ENCODE measurements at places on chromosomes 12 and 14. TPM values are rescaled to one million over a fixed set of nuclear protein-coding genes. Genes with fewer than 3 reads are reported as not detected.
A peak's percentile ranks its signal among the peaks of the same experiment; 100 is the strongest.

Gene GDF3
- 0.20 TPM for total RNA-seq

- no peak for DNase-seq
Measured at GRCh38 chr14:93304771-93305170, 28.1 kb downstream of the BTBD7 start.

- DNase-seq = no peak
Measured at GRCh38 chr12:1836241-1836803, 16.0 kb downstream of the LRTM2 start.

DNA sequence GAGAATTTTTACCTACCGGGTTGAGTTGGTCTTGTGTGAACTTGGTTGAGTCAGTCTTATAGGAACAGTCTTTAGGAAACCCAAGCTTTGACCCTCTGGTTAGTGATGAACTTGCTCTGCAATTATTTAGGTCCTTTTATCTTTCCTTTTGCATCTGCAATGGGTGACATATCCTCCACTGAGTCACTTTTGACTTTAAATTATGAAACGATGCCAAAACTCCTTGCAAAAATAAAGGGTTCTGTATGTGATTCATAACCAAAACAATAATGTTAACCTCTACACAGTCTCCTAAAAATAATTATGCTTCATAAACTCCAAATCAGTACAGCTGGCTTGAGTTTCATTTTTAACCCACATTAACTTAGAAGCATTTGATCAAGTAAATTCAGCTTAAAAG is 979.4 kb downstream of the GALC start:
- no peak for DNase-seq

DNA sequence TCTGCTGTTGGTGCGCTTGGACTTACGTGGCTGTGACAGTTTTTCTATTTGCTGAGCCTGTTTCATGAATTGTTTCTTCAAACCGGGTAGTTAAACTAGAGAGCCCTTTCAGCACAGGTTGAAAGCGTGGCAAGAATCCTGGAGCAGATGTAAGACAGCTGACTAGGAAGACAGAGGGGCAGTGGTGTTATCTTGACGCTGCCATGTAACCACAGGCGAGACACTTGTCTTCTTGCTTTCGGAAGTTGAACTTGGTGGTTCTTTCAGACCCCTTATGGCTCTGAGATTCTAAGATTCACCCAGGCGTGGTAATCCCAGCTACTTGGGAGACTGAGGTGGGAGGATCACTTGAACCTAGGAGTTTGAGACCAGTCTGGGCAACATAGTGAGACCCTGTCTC is 4.3 kb downstream of the EMP1 start:
- DNase-seq = no peak

DNA sequence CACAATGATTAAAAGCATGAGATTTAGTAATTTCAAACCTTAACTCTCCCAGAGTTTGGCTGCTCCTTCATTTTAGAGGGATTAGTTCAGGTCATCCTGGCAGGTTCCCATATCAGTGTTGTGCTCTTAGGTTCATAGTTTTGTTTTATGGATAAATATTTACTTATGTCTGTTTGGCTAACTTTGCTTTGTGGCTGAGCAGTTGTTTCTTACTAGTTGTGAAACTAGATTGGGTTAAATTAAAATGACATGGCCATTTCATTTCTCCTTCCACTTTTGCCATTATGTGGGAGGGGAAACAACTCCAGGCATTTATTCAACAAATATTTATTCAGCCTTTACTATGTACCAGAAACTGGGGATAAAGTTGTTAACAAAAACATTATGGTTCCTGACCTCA is 158.8 kb downstream of the TMTC3 start:
- DNase-seq = no peak

DNA sequence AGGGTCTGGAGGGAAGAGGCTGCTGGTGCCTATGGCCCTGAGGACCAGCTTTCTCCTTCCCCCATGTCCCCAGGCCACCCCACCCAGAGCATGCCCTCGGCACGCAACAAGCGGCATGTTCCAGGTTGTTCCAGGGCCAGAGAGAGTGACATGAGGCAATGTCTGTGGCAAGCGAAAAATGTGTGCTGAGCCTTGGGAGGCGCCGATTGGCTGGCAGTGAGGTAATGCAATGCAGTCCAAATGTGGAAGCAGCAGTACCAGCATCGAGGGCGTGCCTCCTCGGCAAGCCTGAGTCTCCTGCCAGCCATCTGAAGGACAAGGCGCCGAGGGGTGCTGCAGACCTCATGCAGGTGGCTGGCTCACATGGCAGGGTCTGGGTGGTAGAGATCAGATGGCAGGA is 423.8 kb downstream of the NRXN3 start:
- no peak for DNase-seq

DNA sequence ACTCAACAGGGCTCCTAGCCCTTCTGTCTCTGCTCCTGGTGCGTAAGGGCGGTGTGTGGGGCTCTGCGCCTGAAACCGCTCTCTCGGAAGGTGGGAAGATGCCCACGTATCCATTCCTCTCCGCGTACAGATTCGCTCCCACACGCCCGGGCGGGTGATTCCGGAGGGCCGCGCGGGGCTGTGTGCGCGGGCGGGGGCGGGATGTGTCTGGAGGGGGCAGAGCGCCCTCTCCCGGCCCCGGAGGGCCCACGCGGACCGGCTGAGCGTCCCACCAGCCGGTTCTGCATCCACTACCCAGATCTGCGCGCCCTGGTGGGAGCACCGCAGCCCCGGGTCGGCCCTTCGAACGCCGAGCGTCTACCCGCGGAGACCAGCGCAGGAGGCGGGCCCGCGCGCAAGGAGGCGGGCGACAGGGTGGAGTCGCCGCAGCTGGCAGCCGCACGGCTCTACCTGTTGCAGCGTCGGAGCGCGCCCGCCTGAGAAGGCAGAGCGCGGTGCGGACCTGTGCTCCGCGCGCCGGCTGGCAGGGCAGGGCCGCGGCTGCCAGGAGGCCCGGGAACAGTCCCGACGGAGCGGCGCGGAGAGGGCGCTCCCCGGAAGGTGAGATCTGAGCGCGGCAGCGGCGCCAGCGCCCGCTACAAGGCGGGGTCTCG is 1.4 kb upstream of the KCNK13 start:
- DNase-seq = peak; percentile 61

Gene TAS2R31
- total RNA-seq = 0.96 TPM

Gene ARG2
- total RNA-seq = 0.69 TPM

Gene PZP
- total RNA-seq = 0.31 TPM

GRCh38 chr12:2449586-2449985 is 345.2 kb upstream of the FKBP4 start:
- DNase-seq = no peak

DNA sequence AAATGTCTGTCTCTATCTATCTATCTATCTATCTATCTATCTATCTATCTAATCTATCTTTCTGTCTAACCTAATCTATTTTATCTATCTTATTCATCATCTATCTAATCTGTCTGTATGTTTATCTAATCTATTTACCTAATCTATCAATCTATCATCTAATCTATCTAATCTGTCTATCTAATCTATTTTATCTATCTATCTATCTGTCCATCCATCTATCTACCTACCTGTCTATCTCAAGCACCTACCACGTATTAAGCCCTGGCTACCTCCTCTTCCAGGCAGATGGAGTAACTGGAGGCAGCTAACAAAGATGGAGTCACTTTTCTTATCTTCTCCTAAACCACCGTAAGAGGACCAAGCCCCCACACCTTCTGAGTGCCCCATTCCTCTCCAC is 5.8 kb downstream of the CD4 start:
- DNase-seq = no peak
